ENCODE measurements at places on chromosomes 16 and 17.

DNA sequence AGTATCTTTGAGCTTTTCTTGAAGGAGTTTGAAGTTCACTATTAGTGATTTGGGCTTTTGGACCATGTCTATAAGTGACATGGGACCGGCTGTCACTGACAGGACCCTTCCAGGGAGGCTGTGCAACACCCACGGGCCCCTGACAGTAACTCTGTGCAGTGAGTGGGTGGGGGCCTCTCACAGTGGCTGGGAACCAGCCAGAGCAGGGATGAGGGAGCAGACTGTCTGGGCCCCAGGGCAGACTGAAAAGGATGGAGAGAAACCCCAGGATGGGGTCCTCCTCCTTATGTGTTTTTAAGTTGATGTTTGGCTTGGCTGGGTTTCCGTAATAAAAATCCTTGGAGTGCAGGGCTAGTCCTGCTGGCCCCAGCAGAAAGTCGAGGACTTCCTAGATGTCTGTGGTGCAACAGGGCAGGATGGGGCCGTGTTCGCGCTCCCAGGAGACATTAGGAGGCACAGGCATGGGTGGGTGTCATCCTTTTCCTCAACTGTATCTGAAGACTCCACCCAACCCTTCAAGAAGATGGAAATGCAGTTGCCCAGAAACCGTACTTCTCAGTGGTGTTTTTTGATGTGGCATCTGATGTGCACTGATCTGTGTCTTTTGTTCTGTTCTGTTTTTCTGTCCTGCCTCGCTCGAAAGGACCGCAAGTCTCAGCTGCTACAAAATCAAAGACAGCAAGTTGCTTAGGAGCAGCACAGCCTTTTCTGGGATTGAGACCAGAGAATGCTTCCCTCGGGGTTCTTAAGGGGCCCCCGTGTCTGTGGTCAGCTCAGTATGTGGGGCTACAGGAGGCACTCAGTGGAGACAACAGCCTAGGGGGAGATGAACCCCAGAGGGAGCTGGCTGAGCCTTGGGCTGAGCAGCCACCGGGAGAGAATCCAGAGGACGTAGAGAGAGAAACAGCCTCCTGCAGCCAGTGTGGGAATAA, 24.2 kb downstream of the PLD6 start:
- no peak for DNase-seq

- DNase-seq = no peak
These were observed 295.8 kb downstream of the ZFHX3 start for GRCh38 chr16:72752004-72752695.

DNA sequence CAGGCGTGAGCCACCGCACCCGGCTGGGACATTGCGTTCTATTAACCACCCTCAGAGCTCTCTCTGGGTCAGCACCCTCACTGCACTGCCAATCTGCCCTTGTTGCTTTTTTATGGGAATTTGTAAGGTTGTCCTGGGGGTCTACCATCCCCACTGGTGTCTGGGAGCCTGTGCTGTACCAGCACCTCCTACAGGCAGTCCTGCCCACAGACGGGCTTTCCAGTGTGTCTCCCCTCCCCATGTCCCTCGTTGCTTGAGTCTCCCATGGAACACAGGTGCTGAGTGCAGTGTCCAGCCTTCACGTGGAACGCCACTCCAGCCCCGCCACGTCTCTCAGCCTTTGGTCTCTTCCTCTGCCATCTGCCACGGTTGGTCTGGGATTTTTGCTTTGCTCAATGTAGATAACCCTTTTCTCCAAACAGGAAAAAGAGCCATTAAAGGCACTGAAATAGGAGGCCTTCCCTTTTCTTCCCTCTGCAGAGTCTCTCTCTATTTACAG, 68.0 kb upstream of the CBX4 start:
- no peak for DNase-seq

GRCh38 chr16:48173889-48174288, 18.1 kb upstream of the ABCC12 start:
- DNase-seq = no peak

- DNase-seq = no peak
These were observed 496.5 kb downstream of the TOX3 start for GRCh38 chr16:52050418-52050817.

- DNase-seq = peak; percentile 63
These were observed 1.2 kb upstream of the METTL26 start for GRCh38 chr16:637081-638018.

DNA sequence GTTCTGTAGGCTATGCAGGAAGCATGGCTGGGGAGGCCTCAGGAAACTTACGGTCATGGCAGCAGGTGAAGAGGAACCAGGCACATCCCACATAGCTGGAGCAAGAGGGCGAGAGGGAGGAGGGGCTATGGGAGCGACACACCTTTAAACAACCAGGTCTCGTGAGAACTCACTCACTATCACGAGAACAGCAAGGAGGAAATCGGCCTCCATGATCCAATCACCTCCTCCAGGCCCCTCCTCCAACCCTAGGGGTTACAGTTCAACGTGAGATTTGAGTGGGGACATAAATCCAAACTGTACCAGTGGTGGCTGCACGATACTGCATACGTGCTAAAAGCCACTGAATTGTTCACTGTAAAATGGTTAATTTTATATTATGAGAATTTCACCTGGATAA, 26.1 kb upstream of the ENPP7 start:
- DNase-seq = no peak

GRCh38 chr17:12250973-12251372, 230.3 kb downstream of the MAP2K4 start:
- no peak for DNase-seq

- no peak for DNase-seq
These were observed 11.4 kb upstream of the HOXB9 start for GRCh38 chr17:48637323-48638260.

DNA sequence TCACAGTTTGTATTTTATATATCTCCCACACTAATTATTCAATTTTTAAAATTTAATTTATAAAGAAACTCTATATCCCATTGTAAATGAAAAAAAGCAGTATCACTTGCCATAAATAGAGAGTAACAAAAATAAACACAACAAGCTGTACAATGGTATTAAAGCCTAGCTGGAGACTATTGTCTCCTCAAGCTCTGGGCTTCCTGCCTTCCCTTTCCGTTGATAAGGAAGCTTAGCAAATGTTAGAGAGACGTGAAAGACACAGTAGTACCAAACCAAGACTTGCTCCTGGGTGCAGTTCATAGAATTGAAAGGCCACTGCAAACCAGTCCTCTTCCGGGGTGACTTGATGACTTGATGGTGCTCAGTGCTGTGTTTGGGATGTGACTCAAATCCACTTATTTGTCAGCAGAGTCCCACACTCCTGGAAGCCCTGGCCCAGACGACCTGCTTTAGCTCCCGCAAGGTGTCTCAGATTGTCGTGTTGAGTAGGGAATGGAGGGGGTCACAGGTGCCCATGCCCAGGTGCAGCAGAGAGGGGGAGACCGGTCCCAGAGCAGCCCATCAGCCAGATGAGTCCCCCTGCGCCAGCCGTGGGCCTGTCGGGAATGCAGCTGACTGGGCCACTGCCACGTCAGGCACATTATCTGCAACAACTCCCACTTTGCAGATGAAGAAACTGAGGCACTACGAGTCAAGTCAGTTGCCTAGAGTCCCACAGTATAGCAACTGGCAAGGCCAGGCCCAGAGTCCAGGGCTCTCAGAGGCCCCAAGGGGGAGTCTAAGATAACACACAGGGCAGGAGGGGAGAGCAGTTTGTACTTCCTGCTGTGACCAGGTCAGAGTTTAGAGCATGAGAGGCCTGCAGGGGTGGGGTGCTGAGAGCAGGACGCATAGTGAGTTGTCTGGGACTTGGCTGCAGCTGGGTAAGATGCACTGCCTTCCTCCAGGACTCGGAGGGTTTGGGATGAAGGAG, 40.5 kb downstream of the PSME3IP1 start:
- DNase-seq = no peak

DNA sequence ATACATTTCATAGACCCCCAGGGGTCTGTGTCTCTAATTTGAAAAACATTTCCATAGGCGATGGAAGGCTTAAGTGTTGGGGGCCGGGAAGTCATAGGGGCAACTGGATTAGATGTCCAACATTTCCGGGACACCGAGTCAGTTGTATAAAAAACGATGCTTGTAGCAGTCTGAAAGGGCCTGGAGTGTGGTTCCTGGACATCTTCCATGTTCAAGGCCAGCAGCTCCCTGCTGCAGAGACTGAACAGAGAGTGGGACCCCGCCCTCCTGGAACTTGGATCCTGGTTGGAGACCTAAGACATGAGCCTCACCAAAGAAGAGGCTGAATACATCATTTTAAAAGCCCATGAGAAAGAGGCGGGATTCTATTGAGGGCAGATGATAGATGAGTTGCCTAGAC, 82.0 kb upstream of the ZNF423 start:
- no peak for DNase-seq

- no peak for DNase-seq
These were observed 6.8 kb downstream of the KRT37 start for GRCh38 chr17:41417576-41418015.

DNA sequence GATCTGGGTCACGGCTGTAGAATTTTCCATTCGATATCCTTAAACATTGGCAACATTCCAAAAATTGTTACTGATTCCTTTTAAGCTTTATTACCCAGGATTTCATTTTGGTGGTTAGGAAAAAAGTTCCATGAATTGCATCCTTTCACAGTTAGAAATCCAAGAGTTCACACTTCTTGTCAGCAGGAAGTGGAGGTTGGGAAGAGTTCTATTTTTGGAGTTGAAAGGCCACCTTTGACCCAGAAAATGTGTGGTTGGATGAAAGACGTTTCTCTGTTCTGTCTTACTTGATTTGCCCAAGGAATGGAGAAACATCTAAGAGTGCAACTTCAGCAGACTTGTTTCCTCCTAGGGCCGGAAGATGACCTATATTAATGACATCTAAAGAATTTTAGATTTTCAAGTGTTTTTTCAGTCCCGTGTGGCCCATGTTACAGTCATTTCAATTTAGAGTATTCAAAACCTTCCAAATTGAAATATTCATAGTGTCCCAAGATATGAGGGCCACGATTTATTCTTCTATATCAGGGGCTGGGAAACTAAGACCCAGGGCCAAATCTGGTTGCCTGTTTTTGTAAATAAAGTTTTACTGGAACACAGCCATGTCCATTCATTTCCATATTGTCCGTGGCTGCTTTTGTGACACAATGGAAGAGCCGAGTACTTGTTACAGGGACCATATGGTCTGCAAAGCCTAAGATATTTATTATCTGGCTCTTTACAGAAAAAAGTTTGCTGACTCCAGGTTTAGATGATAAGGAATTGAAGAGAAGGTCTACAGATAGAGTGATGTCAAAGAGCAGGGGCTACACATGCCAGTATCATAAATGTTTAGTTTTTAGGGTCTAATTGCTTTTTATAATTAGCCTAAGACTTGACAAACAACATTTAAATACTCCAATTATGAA, 50.2 kb downstream of the CDK5R1 start:
- DNase-seq = no peak

DNA sequence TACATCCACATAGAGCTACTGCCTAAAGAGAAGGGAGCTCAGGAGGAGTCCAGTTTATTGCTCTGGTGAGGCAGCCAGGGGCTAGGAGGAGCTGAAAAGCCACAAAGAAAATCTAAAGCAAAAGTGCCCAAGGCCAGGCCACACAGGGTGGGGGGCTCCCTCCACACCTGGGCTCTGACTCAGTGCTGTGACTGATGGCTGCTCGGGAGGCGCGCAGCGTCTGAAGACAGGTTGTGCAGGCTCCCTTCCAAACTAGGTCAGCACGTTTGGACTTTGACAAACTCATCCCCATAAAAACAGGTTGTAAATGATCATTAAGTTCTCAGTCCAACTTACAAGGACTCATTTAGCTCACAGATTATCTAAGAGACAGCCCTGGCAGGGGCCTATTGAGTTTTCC, 22.2 kb upstream of the LCMT1 start:
- no peak for DNase-seq

DNA sequence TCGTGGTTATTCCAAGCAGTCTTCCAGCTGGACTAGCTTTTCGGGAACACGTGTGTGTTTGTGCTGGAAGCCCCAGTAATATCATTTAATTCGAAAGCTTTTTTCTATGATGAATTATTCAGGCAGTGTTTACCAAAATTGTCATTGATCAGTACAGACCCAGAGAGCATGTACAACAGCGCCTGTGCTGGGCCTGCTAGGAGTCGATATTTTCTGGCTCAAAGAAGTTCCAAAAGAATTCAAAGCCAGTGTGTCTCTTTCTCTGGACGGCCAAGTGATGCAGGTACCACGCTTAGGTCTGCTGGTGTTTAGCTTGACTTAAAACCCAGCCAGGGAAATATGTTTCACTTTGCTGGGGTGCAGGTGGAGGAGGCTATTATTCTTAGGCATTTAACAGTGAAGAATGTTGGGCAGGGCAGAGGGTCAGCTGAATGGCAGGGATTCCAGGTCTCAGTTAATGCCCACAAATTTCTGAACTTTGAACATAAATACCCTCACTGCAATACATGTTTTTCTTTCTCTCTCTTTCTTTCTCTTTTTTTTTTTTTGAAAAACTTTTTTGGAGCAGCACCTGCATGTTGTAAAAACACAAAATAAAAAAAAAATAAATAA, 401.3 kb downstream of the WWOX start:
- DNase-seq = no peak

DNA sequence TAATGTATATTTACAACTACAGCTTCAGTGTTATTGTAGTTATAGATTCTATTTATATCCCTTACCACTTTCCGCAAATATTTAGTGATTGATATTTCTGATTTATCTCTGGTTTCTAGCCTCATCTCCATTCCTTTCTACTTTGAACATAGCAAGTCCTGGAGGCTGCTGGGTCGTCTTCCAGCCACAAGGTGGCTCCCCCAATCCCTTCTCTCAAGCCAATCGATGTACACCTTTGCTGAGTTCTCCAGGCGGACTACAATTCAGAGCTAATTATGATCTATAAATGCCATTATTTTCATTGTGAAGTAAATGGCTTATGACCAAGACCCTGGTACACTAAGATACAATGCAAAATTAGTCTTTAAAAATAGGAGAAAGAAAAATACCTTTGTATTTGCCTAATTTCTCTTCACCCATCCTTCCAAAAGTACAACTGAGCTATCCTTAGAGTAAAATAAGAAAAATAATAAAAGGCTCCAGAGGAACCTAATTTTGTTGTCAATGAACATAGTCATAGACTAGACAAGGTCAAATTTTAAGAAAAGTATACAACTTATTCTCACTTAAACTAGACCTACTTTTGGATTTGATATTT, 122.1 kb downstream of the SKAP1 start:
- peak; percentile 26 for DNase-seq

DNA sequence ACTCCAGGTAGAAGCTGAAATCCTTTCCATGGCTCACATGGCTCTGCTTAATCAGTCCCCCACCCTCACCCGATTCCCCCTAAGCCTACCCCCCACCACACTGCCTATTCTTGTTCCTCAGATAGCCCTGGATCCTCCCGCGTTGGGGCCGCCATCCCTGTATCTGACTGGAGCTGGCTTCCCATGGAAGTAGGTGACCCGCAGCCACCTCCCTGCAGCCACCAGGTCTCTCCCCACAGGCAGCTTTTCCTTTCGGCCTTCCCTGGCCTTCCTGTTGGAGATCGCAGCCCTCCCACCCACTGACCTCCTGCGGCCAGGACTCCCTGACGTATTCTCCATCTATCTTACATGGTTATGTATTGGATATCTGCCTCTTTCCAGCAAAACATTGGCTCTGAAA, 82.3 kb upstream of the MED9 start:
- no peak for DNase-seq

Measured in stimulated activated CD8-positive, alpha-beta memory T cell treated with anti-CD3 and anti-CD28 coated beads, Interleukin-4, amount 100 ng/mL, for 4 hours (primary cell).